ENCODE measurements at places on chromosomes 11 and 22. TPM values are rescaled to one million over a fixed set of nuclear protein-coding genes. Genes with fewer than 3 reads are reported as not detected.

GRCh38 chr11:66042996-66043906 lies 5.7 kb downstream of the GAL3ST3 start:
- no peak for DNase-seq

GRCh38 chr22:30523646-30524489 lies 18.4 kb upstream of the SEC14L4 start:
- DNase-seq: no peak

Gene MISFA
- total RNA-seq: not detected

Gene SLC22A8
- total RNA-seq: not detected

- DNase-seq: no peak
Measured at GRCh38 chr11:100445231-100445735, 241.8 kb upstream of the ARHGAP42 start.

- DNase-seq: peak; percentile 82
Measured at GRCh38 chr11:61797263-61797944, 4.7 kb downstream of the FEN1 start.

DNA sequence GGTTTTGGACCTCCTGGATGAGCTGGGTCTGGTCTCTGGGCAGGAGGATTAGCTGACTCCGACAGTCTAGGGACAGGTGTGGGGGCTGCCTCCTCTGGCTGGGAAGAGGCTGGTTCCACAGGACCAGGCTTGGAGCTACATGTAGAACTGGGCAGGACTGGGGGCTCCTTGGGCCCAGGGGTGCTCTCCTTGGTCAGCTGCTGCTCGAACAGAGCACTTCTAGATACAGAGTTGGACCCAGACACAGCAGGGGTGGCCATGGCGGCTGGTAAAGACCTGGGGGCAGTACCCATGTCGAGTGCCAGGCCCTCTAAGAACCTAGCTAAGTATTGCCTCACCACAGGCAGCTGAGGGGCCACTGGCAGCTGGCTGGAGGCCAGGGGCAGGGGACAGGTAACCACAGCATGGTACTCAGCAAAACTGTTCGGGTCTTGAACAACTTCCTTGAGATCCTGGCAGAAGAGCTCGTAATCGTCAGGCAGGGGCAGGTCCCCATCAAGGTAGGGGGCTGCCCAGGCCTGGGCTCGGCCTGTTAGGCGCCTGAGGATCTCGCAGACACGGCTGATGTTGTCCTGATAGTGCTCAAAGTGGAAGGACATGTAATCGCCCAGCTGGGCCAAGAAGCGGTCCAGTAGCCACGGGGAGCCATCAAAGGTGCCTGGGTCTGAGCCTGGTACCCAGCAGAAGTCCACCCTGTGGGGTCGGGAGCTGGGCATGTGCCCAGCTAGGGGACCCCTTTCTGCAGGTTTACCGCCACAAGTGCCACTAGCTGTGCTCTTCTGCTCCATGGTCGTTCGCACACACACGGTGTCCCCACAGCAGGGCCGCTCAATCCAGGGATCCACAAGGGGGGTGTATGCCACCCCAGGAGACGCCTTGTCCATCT lies 3.1 kb downstream of the GNB1L start:
- no peak for DNase-seq

- DNase-seq: no peak
Measured at GRCh38 chr11:74468936-74469335, 1.6 kb upstream of the KCNE3 start.

Gene HTR3A
- not detected for total RNA-seq

GRCh38 chr11:60910281-60910687 lies 3.7 kb upstream of the TMEM109 start:
- no peak for DNase-seq

- no peak for DNase-seq
Measured at GRCh38 chr11:78349114-78349513, 68.5 kb downstream of the GAB2 start.

DNA sequence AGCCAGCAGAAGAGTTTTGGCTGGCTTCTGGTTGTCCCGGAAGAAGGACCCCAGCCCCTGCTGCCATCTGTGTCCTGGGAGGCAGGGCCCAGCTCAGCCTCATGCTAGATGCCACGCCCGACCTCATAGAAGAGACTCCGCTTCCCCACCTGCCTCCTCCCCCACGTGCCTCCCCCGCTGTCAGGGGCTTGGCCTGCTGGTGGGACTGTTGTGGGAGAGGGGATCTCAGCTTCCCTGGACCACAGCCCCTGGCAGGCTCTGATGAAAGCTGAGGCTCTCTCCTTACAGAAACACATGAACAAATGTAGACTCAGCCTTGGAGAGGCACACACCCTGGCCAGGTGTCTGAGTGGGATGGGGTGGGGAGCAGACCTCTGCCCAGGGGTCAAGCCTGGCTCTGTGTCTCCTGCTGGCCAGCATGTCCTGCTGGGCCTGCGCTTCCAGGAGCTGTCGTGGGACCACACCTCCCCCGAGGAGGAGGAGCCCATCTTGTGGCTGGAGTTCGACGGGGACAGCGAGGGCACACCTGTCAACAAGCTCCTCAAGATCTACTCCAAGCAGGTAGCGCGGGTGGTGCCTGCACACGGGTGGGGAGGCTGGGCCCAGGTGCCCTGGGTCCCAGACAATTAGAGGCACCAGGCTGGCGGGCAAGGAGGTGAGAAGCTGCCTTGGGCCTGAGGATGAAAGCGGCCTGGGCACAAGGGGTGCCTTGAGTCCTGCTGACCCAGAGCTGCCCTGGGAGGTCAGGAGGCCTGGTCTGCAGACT lies 14.1 kb downstream of the FRMD8 start:
- no peak for DNase-seq

- DNase-seq: no peak
Measured at GRCh38 chr22:48453171-48453570, 1374.5 kb downstream of the BRD1 start.

- DNase-seq: no peak
Measured at GRCh38 chr11:46075168-46075567, 46.1 kb downstream of the PHF21A start.

DNA sequence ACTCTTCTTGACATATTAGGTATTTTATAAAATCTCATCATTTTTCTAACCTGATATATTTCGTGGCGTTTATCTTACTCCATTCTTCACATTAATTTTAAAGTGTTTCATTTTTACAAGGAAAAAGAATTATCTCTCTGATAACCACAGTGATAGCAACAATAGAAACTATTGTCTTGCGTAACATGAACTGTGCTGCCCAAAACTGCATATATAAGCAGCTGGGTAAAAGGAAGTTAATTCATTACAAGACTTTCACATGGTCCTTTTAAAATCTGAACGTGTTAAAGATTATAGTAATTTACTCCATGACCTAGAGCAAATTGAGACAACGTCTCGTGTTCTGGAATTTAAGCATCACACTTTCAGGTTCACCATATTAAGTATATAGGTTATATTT lies 210.4 kb upstream of the GRIA4 start:
- DNase-seq: no peak

Gene UBASH3B
- total RNA-seq: 1.3 TPM

GRCh38 chr11:99494065-99494464 lies 473.3 kb downstream of the CNTN5 start:
- no peak for DNase-seq

Gene PNPLA3
- total RNA-seq: 0.45 TPM
